ENCODE measurements at places on chromosomes 5 and 9.

DNA sequence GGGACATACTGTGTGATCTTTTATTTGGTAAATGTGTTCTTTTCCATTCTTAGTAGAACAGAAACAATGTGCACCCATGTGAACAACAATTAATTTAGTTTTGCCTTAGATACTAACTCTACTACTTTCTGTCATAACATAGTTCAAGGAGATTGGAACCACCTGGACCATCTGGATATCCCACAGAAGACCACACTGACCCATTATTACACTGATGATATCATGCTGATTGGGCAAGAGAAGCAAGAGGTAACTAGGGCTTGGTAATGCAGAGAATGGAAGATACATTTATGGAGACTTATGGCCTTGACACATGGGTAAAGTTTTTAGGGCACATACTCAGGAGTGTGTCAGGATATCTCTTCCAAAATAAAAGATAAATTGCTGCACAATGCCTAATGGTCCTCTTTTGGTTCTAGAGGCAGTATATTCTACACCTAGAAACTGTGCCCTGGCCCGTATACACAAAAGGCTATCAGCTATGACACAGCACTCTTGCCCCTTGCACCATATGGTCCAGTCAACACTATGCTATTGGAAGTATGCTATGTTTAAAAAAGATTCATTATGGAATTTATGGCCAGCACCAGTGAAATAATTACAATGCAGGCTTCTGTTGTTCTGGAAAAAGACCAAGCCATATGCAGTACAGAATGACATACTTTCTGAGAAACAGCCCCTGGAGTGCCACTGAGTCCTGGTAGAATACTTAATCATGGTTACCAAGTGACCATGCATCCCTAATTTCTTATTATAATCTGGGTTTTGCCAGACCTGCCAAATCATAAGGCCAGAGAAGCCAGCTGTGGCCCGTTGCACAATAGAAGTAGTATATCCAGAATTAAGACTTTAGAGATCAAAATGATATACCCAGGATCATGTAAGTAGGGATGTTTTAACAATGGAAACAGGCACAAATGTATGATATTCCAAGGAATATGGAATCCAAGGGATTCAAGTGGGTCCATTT, 41.6 kb upstream of the MROH2B start:
- DNase-seq, result no peak

GRCh38 chr9:72254901-72255545, 105.8 kb downstream of the GDA start:
- no peak for DNase-seq

DNA sequence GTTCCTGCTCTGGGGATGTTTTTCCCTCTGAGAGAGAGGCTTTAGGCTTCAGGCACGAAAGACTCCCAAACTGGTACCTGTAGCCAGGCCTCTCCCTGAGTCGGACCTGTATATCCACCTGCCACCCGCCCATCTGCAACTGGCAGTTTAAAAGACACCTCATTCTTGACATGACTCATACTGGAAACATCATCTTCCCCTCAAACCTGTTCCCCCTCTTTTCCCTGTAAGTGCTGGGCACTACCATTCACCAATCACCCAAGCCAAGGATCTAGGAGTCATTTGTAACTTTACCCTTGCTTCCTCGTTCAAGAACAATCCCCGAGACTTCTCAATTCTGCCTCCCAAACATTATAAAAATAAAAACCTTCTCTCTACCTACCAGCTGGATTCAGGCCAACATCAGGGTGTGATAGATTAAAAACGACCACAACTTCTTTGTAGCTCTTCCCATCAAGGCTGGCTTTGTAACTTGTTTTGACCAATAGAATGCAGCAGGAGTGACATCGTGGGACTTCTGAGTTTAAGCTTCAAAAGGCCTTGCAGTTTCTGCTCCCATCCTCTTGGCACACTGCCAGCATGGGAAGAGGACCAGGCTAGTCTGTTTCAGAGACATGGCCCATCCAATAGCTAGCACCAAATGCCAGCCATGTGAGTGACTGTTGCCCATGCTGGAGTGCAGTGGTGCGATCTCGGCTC, 1.8 kb upstream of the WDR31 start:
- no peak for DNase-seq

DNA sequence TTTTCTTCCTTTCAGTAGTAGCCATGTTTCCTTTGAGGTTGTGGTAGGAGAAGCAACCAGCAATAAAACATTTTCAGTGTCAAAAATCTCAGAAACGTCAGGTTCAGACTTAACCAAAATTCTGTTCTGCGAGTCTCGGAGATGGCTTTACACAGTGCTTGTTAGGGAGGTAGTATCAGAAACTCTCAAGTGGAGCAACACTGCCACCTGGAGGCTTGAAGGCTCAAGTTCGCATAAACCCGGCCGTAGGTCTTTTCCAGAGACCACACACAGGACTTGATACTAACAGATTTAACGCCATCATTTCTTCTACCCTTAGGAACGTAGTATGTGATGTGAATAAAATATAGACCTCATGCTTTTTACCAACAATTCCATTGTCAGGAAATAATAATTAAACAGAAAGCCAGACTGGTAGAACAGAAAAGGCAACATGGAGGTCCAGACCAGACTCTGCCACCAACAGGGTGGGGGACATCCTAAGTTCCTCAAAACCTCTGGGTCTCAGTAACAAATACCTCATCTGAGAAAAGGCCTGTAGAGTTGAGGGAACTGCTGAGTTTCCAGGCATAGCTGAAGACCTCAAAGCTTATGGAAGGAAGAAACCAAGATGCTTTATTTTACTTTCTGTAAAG, 8.5 kb downstream of the PTGER4 start:
- peak; percentile 22 for DNase-seq

Data from NCI-H526 treated with DMSO at 0.1 percent for 48 hours (cell line).